Large intestine (tissue), 12 donors: ENCODE measurements at places on chromosomes 11 and 22. TPM values are rescaled to one million over a fixed set of nuclear protein-coding genes. Genes with fewer than 3 reads are reported as not detected.

Gene ANO3
- polyA plus RNA-seq = 0.33 TPM

Gene LDLRAD3
- 11.1 TPM for polyA plus RNA-seq

Gene RGL4
- polyA plus RNA-seq = 1.4 TPM

Gene NEFH
- polyA plus RNA-seq = 5.6 TPM

DNA sequence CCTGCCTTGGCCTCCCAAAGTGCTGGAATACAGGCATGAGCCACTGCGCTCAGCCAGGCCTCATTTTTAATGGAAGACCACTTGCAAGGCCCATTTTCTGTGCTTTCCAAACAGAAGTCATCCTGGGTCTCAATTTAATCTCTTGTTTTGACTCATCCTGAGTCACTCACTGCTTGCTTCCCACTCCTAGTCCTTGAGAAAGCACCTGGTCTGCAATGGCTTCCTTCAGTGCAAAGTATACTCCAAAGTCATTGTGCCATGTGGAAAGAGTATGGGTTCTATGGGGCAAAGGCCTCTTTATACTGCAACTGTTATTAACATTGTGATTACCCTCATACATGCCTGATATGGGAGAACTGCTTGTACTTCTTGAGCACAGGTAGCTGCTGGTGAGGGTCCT, 18.3 kb upstream of the SLC5A1 start:
- H3K36me3 ChIP-seq = no peaks in the 10 kb centered on the region
- DNase-seq = peak; percentile 96
- peak overlapping the region; percentile 90 for H3K27ac ChIP-seq
- H3K4me3 ChIP-seq = no peak overlapping the region

Gene SLC22A6
- not detected for polyA plus RNA-seq
